T1000 (cell line): ENCODE measurements at places on chromosomes 11 and 22.

DNA sequence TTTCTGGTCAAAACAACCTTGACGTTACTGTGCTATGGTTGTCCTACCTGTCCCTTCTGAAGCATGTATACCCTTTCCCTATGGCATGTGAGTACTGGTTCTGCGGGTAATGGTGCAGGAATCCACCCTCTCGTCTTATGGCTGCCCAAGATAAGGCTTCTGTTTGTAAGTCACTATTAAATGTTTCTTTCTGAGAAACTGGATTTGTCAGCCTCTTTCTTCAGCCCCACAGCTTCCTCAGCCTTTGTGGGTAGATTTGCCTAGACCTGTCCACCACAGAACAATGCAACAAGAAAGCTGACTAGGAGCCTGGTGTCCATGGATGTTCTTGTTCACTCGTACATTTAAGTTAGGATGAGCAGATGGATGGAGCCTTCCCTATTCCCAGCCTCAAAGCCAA is 14.4 kb downstream of the MMP7 start:
- no peak for DNase-seq

DNA sequence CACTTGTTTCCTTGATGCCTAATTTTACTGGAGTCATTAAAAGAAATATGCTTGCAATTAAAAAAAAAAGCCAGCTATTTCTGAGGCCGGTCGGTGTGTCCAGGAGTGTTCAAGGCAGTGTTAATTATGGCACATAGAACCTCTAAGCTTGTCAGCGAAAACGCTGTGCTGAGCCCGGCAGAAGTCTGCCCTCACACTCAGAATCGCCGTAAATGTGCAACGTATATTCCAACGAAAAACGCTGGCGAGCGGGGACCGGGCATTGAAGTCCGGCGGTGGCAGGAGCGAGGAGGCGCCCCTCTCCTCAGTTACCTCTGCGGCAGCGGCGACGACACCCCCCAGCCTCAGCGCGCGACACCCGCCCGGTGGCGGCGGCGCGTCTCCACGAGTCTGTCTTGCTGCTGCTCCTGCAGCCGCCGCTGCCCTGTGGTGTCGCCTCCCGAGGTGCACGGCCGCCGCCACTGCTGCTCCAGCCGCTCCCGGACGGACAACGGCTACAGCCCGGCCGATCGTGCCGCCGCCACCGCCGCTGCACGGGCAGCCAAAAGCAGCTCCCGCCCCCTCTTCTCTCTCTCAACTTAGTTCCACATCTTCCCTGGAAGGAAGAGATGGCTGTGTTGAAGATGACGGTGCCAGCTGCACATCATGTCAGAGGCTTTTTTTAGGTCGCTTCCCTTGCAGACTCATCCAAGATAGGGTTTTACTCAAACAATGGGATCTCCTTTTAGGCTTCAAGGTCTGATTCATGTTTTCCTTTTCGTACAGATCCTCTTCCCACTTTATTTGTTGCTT is 56.0 kb downstream of the JAM3 start:
- no peak for DNase-seq

- no peak for DNase-seq
Observed at GRCh38 chr11:104843150-104843836, 55.0 kb downstream of the CASP12 start.

DNA sequence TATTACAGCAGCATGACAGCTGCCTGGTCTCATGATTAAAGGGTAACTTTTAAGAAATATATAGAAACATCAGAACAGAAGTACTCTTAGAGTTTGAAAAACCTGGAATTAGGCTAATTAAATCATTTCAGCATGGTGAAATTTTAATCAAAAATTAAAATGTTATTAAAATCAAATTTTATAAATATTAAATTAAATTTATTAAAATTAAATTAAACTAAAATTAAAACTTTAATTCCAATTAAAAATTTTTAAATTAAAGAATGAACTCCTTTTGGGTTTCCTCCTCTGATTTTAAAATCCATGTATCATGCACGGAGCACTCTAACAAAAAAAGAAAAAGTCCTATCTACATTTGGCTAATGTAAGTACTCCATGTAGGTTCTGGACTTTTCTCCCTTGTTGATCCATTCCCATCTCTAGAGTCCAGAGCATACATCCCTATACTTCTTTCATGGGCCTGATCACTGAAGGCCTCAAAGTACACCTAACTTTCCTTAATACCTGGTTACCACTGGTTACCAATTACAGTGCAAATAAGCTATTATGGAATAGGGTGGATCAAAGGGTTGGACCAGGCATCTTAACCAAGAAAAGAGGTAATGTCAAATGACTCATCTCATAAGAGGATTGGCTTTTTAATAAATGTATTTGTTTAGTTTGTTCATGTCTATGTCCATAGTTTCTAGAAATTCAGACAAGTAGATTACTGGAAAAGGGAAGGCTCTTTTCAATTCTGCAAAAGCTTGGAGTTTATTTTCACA is 48.4 kb upstream of the MUC15 start:
- no peak for DNase-seq

DNA sequence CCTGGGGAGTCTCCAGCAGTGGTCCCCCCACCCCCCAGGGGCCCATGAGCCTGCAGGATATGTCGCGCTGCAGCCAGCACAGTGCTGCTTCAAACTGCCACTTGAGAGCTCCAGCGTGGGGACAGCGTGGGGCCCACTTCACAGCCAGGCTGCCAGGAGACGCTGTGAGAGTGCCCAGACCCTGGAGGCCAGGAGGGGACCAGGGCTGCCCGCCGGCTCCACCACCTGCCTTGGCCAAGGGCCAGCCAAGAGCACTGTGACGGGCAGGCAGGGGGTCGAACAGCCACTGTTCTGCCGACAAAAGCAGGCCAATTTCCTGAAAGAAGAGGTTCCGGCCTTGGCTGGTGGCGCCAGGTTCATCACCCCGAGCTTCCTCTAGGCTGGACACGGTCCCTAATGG is 60.2 kb downstream of the FLRT1 start:
- DNase-seq, result no peak

- no peak for DNase-seq
Observed at GRCh38 chr11:75773595-75774353, 5.2 kb downstream of the DGAT2 start.

DNA sequence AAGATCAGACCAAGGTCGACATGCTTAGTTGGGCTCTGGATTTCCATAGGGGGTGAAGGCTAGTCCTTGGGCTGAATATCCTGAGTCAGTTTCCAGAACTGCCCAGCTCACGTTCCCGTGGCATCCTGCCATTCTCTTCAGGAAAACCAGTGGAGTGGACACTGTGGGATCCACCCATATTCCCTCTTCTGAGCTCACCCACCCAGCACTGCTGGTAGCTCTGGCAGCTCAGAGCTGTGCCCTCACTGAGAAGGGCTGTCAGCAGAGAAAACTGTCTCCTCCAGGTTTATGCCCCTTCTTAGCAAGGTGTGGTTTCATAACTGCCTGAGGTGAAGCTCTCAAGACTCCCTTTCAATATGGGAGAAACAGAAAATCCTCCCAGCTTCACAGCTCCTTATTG is 111.7 kb downstream of the GGTLC2 start:
- DNase-seq, result no peak

DNA sequence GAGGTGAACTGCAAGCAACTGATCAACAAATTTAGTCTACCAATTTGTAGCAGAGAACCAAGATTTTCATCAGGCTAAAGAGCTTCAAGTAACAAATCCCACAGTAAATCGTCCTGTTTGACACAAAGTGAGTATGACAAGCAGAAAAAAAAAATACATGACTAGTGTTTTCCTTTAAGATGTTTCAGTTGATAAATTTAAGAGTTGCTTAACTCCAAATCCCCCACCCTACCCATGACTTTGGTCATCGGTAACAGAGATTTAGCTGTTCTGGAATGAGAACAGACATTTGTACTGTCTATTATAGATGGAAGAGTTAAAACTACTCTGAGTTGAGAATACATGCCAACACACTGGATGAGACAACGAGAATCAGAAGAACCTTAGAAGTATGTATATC is 165.0 kb upstream of the MTMR2 start:
- no peak for DNase-seq

DNA sequence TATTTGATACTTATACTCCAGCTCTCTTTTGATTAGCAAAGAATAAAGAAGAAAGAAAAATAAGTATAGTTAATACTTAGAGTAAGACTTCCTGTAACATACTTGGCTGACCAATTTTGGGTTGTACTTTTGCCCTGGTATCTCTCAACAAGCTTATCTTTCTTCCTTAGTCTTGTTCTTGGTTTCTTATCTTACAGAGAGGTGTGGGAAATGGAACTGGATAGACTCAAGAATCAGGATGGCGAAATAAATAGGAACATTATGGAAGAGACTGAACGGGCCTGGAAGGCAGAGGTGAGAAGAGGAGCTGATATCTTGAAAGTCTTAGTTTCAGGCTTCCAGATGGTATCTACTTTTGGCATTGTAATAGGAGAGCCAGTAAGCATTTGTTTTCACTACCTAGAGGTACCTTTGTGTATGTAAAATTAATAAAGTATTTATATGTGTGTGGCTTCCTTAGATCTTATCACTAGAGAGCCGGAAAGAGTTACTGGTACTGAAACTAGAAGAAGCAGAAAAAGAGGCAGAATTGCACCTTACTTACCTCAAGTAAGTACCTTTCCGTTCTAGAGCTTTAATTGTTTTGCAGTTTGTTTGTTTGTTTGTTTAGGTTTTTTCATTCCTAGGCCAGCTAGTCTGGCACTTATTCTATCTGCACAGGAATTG is 11.3 kb upstream of the BACE1-AS start:
- no peak for DNase-seq

DNA sequence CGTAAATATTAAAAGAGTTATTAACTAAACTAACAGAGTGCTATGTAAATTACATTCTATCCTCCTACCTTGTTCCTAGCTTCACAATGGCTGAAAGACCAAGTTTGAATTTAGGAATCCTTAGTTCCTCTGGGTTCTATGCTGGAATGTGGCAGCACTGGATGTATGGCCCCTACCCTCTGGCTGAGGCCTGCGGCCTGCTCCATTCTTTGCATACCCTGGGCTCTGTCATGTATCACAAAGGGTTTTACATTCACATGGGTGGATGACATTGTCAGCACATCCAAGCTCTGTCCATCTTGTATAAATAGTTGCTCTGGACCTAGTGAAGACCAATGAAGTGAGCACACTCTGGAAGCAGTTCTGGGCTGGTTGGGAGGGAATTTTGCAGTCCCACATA is 54.5 kb downstream of the AASDHPPT start:
- no peak for DNase-seq

DNA sequence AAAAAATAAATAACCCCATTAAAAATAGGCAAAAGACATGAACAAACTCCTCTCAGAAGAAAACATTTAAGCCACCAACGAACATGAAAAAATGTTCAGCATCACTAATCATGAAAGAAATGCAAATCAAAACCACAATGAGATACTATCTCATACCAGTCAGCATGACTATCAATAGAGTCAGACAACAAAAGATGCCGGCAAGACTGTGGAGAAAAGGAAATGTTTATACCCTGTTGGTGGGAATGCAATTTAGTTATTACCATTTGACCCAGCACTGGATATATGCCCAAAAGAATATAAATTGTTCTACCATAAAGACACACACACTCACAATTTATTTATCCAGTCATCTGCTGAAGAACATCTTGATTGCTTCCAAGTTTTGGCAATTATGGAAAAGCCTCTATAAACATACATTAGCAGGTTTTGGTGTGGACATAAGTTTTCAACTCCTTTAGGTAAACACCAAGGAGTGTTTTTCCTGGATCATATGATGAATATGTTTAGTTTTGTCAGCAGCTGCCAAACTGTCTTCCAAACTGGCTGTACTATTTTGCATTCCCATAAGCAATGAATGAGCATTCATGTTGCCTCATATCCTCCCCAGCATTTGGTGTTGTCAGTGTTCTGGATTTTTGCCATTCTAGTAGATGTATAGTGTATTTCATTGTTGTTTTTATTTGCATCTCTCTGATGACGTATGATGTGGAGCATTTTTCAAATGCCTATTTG is 28.0 kb downstream of the OR8D1 start:
- DNase-seq, result no peak

DNA sequence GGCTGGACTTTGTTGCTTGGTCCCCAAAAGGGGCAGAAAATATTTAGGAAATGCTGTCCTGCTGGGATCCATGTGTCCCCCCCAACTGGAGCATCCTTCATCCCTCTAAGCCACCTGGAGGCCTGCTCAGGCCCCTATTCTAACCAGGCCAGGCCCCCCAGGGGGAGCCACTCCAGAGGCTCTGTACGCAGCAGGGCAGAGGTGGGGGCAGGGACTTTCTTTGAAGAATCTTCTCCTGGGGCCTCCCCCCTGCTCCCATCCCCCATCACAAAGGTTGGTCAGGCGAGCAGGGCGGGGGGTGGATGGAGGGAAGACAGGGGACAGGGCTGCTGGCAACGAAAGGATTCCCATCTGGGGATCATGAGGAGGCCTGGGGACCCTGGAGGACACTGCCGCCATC is 170.8 kb downstream of the MN1 start:
- DNase-seq, result no peak

- DNase-seq, result peak; percentile 41
Observed at GRCh38 chr11:69297787-69298266, 3.9 kb downstream of the MYEOV start.

- no peak for DNase-seq
Observed at GRCh38 chr11:1387961-1388762, 1.6 kb upstream of the BRSK2 start.

GRCh38 chr11:77658213-77659013 is 20.8 kb upstream of the CLNS1A start:
- DNase-seq, result no peak

DNA sequence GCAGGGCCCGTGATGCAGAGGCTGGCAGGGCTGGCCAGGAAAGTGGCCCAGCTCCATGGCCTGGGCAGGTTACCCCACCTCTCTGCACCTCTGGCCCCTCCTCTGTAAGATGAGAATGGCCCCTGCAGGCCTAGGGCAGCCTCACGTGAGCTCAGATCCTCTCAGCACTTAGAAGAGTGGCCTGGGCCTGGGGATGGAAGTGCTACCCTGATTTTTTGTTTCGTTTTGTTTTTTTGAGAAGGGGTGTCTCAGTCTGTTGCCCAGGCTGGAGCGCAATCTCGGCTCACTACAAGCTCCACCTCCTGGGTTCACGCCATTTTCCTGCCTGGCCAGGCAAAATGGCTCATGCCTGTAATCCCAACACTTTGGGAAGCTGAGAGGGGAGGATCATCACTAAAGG is 982 bp downstream of the APOBEC3H start:
- no peak for DNase-seq

DNA sequence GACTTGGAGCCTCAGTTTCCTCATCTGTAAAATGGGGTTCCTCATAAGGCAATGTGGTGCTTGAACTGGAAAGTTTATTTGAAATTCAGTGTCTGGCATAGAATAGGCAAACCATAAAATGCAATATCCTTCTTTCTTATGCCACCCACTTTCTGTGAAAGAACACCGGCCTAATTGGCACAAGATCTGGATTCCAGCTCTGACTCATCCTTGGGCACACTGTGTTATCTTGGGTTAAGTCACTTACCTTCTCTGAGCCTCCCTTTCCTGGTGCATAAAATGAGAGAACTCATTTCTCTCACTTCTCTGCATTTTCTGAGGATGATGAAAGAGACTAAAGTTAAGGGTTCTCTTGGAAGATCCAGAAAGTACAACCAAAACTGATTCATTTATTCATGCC is 5.1 kb downstream of the INSC start:
- no peak for DNase-seq

GRCh38 chr11:120969993-120970392 is 53.9 kb upstream of the TBCEL start:
- DNase-seq, result no peak
